Smooth muscle cell of the umbilical artery (primary cell): ENCODE measurements at places on chromosomes 13 and 19. TPM values are rescaled to one million over a fixed set of nuclear protein-coding genes. Genes with fewer than 3 reads are reported as not detected.

Gene KLK5
- not detected in 2 replicates for total RNA-seq

Gene KANK2
- 165 and 167 TPM in 2 replicates for total RNA-seq

Gene KLK14
- not detected in 2 replicates for total RNA-seq

Gene PIP5K1C
- 38.9 and 62.7 TPM in 2 replicates for total RNA-seq

Gene LRRC63
- total RNA-seq, result under 0.01 and 0.09 TPM in 2 replicates

Gene MYH14
- under 0.01 TPM in 1 of 2 replicates, not detected in the other for total RNA-seq

Gene PNMA8B
- 0.60 and 1.2 TPM in 2 replicates for total RNA-seq

Gene GPR183
- total RNA-seq, result 0.05 TPM in 1 of 2 replicates, not detected in the other

Gene DNMT1
- total RNA-seq, result 22.6 and 71.1 TPM in 2 replicates

Gene KCNRG
- 5.2 and 7.4 TPM in 2 replicates for total RNA-seq
